ENCODE measurements at places on chromosomes 5 and 9. TPM values are rescaled to one million over a fixed set of nuclear protein-coding genes. Genes with fewer than 3 reads are reported as not detected.

DNA sequence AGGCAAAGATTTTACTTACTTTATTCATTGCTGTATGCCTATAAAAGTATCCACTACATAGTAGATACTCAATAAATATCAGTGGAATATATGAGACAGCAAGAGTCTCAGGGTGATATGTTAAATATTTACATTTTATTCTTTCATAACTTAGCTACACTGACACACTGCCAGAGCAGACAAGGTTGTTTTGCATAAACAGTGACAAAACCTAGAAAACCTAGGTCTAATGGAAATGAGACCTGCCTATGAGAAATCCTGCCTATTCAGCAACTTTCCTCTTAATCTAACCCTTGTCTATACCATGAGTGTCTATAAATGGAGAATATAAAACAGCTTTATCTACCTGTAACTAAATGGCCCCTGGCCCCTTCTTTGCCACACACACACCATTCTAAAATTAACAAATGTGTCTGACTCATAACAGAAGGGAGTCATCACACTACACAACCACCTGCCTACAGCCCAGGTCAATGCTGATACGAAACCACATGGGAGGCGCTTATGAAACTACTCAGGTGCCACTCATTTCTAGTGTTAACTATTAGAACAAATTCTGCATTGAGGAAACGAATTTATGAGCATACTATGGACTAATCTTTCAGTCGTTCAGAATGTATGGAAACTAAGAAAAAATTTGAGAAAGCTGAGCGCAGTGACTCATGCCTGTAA, 60.3 kb downstream of the UBAP2 start:
- DNase-seq, result no peak

DNA sequence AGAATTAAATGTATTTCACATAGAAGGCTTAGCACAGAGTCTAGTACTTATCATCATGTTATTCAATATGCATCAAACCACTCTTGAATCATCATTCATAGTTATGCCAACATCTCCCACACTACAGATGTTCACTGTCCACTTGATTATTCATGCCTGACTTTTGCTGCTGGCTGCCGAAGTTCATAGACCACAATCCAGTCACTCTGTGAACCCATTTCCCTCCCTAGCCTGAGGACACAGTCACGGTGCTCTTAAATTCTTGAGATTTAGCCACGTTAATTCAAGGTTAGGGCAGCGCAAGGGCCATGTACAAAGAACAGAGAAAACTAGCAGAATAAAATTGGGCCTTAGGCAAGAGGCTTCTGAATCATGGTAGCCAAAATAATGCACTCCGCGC, 32.4 kb downstream of the ABCA1 start:
- DNase-seq, result no peak

DNA sequence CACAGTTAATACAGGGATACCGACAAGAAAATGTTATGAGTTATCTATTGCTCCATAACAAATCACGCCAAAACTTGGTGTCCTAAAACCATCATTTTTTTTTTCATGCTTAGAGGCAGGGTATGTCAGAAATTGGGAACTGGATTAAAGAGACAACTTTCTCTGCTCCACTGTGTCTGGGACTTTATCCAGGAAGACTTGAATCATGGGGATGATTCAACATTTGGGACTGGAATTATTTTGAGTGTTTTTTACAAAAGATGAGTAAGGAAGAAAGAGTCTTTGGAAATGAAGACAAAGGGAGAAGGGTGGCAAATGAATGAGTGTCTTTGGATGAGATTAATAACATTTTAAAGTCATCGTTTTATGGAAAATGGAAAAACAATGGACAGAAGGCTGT, 1883.7 kb upstream of the C9orf72 start:
- no peak for DNase-seq

- DNase-seq, result no peak
These were observed 110.1 kb downstream of the RXRA start for GRCh38 chr9:134436379-134436762.

- peak; percentile 35 for DNase-seq
These were observed 127.3 kb upstream of the BOD1 start for GRCh38 chr5:173743641-173744343.

- no peak for DNase-seq
These were observed 49.9 kb downstream of the LMX1B start for GRCh38 chr9:126663661-126664072.

GRCh38 chr5:2135833-2136232, 253.1 kb upstream of the IRX4 start:
- no peak for DNase-seq

GRCh38 chr9:12538842-12539579, 154.2 kb upstream of the TYRP1 start:
- no peak for DNase-seq

- no peak for DNase-seq
These were observed 76.1 kb downstream of the OR2K2 start for GRCh38 chr9:111253742-111254437.

DNA sequence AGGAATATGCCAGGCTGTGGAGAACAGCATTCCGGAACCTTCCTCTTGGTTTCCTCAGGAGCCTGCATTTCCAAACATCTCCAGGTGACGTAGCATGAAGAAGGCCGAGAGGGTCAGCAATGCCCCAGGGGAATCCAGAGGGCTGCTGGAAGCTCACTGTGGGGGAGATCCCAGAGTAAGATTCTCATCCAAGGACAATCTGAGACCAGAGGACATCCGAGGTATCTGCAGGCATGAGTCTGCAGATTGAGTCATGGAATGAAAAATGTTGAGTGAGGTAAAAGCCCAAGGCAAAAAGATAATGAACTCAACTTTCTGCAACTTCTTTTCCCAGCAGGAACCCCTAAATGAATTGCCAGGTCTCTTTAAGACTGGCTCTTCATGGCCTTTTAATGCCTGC, 73.5 kb downstream of the KIF4B start:
- no peak for DNase-seq

- no peak for DNase-seq
These were observed 65.1 kb downstream of the GNA14 start for GRCh38 chr9:77582961-77583576.

DNA sequence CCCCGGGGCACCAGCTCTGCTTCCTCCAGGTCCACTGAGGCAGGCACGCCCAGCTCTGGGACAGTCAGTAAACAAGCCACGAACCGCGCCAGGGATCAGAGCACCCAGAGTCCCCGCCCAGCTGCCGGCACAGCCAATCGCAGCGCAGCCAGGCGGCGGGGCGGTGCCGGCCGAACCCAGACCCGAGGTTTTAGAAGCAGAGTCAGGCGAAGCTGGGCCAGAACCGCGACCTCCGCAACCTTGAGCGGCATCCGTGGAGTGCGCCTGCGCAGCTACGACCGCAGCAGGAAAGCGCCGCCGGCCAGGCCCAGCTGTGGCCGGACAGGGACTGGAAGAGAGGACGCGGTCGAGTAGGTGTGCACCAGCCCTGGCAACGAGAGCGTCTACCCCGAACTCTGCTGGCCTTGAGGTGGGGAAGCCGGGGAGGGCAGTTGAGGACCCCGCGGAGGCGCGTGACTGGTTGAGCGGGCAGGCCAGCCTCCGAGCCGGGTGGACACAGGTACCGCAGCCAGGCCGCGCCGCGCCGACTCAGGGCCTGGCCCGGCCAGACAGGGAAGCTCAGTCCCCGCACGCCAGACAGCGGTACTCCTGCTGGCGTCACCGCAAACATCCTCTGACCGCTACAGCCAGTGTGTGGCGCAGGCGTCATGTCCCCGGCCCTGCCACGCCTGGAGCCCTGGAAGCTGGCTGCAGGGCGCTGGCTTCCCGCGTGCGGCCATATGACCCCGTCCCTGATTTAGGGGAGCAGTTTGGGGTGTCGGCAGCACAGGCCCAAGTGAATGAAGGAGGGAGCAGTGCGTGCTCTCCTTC, at the start of gene CTSL:
CTSL (plus strand) TSS at position 220 of the 810 bp plus-strand sequence. CDS start 1,485 bp downstream, outside the sequence.
- DNase-seq, result peak; percentile 83

GRCh38 chr5:78569441-78569840, 79.1 kb downstream of the LHFPL2 start:
- DNase-seq, result no peak

GRCh38 chr9:130987738-130988399, 21.1 kb upstream of the LAMC3 start:
- DNase-seq, result no peak

DNA sequence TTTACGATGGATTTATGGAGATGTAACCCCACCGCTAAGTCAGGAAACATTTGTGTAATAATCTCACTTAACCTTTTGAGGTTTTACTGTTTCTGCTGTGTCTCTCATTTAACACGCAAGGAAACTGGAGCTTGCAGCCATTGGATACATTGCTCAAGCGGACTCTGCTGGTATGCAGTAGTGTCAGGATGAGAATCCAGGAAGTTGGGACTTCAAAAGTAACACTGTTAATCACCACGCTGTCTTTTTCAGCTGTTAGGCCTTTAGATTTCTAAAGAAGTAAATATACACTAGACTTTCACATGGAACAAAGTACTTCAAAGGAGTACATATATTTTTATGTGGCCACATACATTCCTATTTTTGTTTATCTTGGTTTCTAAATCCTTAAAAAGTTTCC, 114.7 kb downstream of the LPAR1 start:
- DNase-seq, result peak; percentile 55

The PPIC gene
- 50.6 TPM for total RNA-seq

The JAKMIP2 gene
- 1.2 TPM for total RNA-seq

The CATSPER3 gene
- 0.61 TPM for total RNA-seq

The PTGES gene
- 5.6 TPM for total RNA-seq

The FIBCD1 gene
- not detected for total RNA-seq

The TMOD1 gene
- total RNA-seq, result 1.1 TPM

The CIZ1 gene
- total RNA-seq, result 154 TPM

The COL15A1 gene
- not detected for total RNA-seq

The MRRF gene
- total RNA-seq, result 61.7 TPM

The FYB1 gene
- total RNA-seq, result 1.3 TPM

The SLC46A2 gene
- not detected for total RNA-seq

The SEMA6A gene
- total RNA-seq, result 26.3 TPM

The PIP5K1B gene
- 10.3 TPM for total RNA-seq

The SPATA31D4 gene
- total RNA-seq, result not detected

Data from Caco-2 (cell line).